ENCODE measurements at places on chromosomes 2 and 18.

DNA sequence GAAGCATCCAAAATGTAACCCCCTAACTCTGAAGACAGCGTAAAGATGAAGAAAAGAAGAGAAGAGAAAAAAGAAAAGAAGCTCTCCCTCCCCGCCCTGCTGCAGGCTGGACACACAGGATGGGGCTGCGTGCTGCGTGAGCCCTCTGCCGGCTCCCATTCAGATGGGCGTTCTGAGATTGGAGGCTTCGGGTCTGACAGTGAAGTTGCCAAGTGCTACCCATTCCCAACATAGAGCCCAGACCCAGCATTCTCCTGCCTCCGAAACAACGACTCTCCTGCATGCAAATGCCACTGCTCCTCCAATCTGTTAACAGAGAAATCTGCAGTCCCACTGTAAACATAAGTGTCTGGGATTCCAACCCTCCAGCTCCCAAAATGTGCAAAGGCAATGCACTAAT, 234.9 kb downstream of the BCL11A start:
- no peak for DNase-seq

DNA sequence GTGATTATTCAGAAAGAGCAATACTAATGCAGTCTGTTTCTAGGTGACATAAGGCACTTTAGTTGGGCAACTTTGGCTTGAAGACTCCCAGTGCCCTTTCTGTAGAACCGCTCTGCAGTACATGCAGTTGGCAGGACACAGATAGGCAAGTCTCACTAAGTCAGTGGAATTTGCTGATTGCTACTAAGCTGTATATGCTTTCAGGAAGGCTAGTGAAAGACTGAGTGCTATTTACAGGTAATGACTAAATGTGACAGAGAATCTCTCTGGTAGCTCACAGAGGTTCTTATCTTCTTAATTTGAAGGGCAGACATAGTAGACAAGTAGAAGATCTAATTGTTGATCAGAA, 243.0 kb downstream of the WDPCP start:
- no peak for DNase-seq

- no peak for DNase-seq
These were observed 62.4 kb downstream of the MRPS9 start for GRCh38 chr2:105100046-105100840.

- DNase-seq, result no peak
These were observed 28.9 kb upstream of the GAREM2 start for GRCh38 chr2:26144031-26144430.

DNA sequence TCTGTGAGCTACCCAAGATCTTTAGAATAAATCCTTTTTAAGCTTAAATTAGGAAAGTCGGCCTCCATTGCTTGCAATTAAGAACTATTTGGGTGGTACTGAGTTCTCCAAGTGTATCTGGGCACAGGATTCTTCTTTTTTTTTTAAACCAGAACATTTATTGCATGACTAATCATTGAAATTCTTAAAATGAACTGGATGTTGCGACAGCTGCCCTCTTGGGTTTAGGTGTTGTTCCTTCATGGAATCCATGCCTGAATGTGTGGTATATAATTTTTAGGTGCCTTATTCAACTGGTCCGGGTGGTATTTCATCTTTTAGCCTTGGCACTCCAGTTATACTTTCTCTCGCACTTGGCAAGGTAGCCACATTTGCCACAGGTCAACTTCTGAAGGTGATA, 14.5 kb upstream of the KCNK3 start:
- DNase-seq, result no peak

GRCh38 chr2:231807020-231807419, 20.8 kb downstream of the COPS7B start:
- DNase-seq, result no peak

DNA sequence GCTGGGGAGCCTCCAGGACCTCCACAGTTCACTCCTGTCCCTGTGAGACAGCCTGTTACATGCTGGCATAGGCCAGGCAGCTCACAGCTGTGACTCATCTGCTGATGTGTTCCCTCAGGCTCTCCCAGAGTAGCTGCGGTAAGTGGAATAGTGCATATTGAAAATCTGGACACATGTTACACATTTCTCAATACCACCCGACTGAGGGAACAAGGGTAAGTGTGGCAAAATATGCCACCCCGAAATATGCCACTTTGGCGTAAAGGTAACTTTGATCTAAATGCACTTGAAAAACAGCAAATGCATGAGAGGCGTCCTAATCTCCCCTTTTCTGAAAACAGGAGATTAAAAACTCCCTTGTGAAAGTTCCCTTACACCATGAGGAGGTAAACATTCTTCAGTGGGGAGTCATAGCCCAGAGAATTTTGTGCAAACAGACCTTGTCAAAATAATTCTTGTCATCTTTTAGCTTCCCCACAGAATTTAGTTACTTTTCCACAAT, 557.9 kb downstream of the CCDC85A start:
- no peak for DNase-seq

GRCh38 chr2:40155728-40156127, 296.2 kb downstream of the SLC8A1 start:
- DNase-seq, result no peak

GRCh38 chr2:10753156-10753555, 31.7 kb downstream of the ATP6V1C2 start:
- no peak for DNase-seq

DNA sequence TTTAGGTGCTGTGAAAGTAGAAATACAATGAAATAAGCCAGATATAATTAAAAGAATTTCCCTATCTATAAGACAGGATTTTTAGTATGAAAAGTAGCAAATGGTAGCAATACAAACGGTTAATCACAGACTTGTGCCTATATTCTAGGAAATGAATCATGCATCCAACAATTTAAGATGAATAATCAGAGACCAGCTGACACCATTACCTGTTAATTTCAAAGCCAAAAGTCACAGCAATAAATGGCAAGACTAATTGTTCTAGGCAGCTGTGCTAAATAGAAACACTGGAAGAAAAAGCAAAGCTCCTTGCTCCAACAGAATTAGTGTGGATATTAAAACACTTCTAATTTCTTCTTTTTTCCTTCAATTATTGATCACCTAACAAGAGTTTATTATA, 35.1 kb upstream of the MPP4 start:
- no peak for DNase-seq

DNA sequence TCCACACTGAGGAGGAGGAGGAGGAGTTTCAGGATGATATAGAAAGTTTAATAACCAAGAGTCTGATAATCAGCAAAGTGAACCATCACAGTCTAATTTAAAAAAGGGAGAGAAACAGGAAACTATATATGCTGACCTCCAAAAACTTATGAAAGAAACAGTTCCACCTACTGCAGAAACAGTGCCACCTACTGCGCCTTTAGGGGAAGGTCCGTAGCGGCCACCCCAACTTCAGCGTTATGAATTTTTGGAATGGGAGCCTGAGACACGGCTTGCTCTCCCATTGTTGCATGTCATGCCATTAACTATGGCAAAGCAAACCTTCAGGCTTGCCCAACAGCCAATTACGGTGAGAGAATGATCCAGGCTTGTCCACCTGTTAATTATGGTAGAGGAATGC, 1719.2 kb upstream of the LRRTM1 start:
- DNase-seq, result no peak

DNA sequence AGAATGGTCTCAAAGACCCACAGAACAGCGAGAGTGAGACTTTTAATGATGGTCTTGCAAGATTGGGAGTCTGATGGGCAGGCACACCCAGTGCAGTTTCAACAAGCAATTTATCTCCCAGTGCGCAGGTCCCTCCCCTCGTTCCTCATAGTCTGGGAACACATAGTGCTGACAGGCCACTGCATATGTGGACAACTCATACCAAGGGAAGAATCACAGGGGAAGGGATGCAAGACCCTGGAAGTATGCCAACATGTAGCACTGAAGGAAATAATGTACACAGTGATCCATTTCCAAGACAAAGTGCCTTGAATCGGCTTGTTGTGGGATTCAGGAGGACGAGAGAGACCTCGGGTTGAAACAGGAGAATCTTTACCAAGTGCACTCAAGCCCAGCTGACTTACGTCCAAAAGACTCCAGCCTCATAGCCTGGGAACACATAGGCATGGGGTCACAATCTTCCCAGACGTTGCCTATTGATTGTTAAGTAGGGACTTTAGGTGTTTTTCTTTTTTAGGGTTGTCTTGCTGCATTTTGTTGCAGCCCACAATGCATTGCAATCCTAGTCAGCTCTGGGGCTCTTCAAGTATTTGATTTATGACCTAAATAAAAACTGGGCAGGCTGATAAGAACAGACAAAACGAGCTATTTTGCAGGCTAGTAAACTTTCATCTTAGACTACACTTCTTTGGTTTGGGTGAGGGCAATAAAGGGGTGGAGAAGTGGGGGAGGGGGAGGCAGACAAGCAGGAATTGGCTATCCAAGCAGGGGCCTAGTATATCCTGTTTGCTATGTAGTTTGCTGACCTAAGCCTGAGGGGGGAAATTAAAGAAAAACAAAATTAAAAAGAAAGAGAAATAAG, 24.7 kb upstream of the SERPINB5 start:
- no peak for DNase-seq

GRCh38 chr2:137963535-137964065, 673 bp upstream of the HNMT start:
- DNase-seq, result no peak

DNA sequence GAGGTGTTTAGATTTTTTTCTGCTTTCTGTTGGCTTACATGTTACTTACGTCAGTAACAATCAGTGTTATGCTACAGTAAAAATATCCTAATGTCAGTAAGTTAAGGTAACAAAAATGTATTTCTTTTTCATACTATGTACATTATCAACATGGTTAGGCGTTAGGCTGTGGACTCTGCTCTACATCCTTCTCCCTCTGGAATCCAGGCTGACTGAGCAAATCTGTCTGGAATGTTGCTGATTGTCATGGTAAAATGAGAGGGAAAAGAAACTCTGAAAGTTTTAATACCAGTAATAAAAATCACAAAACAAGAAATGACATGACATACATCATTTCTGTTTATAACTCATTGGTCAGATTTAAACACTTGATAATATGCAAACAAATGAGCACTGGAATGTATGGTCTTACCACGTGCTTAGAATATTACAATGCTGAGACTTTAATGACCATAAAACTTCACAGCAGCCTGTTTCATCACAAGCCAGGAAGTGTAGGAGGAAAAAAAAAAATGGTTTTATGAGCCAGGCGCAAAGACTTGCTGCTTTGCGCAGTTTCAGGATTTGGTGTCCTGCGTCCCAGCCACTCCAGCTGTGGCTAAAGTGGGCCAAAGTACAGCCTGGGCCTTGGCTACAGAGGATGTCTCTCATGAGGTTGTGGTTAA, 252.4 kb downstream of the FSIP2 start:
- no peak for DNase-seq

DNA sequence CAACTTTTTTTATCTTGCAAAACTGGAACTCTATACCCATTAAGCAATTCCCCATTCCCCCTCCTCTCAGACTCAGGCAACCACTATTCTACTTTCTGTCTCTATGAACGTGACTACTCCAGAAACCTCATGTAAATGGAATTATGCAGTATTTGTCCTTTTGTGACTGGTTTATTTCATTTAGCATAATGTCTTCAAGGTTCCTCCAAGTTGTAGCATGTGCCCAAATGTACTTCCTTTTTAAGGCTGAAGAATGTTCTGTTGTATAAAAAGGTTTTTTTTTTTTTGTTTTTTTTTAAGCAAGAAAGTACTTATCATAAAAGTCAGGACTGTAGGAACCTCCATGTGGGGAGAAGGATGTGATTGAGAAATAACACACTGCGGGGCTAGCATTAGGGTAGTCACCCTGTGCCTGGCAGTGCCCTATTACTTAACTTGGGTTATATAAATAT, 262.9 kb upstream of the FBXO11 start:
- no peak for DNase-seq

GRCh38 chr2:11157296-11157695, 2.0 kb downstream of the SLC66A3 start:
- DNase-seq, result no peak

DNA sequence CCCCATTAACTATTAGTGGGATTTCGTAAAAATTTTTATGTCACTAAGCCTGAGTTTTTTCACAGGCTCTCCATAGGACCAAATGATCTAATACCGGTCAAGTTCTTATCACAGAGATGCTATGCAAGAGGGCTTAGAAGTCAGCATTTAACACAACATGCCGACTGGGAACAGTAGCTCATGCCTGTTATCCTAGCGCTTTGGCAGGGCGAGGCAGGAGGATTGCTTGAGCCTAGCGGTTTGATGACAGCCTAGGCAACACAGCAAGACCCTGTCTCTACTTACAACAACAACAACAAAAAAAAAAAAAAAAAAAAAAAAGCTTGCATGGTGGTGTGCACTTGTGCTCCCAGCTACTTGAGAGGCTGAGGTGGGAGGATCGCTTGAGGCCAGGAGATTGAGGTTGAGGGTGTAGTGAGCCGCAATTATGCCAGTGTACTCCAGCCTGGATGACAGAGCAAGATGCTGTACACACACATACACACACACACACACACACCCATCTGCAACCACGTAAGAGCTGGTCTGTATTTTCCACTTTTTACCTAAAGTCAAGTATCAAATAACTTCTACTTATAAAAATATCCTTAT, 67.6 kb upstream of the FAM124B start:
- no peak for DNase-seq

Measured in activated CD4-positive, CD25-positive, alpha-beta regulatory T cell (primary cell).